ENCODE measurements at places on chromosomes 6 and 20. TPM values are rescaled to one million over a fixed set of nuclear protein-coding genes. Genes with fewer than 3 reads are reported as not detected.

Gene TPD52L2
- 66.2 TPM for total RNA-seq

Gene THBS2
- 35.4 TPM for total RNA-seq

Gene KIF25
- 5.3 TPM for total RNA-seq

Gene COL9A1
- not detected for total RNA-seq

Gene ZNF334
- total RNA-seq: 7.0 TPM

DNA sequence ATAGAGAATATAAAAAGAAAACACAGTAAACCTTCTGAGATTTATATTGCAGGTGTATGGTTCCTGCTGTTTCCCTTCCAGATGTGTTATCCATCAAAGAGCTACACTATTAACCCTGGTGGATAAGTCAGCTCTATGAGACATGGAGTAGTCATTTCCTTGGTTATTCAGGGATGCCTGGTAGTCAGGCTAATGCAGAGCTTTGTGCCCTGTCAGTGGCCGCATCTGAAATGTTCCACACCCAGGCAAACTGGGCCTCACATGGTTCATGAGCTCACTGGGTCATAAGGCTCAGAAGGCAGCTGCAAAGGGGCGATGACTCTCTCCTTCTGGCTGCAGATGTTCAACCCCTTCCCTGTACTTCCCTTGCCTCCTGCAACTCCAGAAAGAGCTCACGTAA, 473.6 kb downstream of the EPHA7 start:
- no peak overlapping the region for H3K27ac ChIP-seq
- no peaks in the 10 kb centered on the region for H3K4me1 ChIP-seq
- DNase-seq: no peak

DNA sequence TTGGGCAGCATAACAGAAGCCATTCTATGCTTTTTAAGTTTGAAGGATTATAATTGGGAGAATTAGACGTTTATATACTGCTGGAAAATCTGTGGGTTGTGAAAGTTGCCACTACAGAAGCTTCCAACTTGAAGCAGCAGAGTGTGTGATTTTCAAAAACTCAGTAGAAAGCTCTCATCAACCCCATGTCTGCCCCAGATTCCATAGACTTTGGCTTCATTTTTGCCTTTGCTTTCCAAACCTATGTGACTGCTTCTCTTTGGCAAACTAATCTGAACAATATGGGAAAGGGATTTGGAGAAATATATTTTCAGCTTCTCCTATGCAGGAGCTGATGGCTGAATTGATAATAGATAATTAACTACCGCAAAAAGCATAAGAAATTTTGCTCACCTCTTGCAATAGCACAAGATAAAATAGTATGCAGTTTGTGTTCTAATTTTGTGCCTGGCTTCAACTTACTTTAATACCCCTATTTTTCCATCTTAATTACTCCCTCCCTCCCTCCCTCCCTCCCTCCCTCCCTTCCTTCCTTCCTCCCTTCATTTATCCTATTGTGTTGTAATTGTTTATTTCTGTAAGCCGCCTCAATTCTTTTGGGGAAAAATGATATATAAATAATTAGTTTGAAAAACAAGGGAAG, 214.1 kb upstream of the HS3ST5 start:
- no peaks in the 10 kb centered on the region for H3K36me3 ChIP-seq
- H3K27me3 ChIP-seq: no peaks in the 10 kb centered on the region
- no peak overlapping the region for H3K4me3 ChIP-seq

DNA sequence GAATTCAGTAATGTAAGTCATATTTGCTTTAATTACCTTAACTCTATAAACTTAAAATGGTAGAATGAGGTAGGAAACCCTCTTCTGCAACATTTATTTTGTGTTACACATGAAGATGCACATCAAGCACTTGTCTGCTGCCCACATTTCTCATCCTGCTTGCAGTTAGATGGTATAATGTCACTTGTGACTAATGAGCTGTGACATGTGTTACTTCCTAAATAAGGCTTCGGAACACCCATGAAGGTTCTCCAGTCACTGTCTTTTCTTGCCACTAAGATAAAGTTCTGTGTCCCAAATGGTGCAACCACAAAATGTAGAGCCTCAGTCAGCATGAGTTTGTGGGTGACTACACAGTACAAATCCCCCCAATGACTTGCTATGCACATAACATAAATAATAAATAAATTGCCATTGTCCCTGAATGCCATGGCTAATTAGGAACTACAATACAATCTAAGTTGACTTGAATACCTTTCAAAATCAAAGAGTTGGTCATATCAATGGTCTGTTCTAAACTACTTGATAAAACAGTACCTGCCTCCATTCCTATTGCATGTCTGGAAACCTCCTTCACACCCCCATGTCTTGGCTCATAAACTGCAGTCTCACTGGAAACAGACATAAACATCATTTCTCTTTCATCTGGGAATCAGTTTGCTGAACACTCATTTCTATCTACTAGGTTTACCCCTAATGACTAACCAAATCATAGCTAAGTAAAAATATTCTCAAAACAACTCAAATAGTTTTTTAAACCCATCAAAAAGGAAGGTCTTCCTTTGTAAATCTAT, 157.2 kb downstream of the PTPRK start:
- no peaks in the 10 kb centered on the region for H3K27me3 ChIP-seq
- H3K36me3 ChIP-seq: no peaks in the 10 kb centered on the region
- H3K4me3 ChIP-seq: no peak overlapping the region
- H3K4me1 ChIP-seq: peaks cover 3% of the 10 kb centered on the region
- no peak for DNase-seq
- no peak overlapping the region for H3K27ac ChIP-seq

DNA sequence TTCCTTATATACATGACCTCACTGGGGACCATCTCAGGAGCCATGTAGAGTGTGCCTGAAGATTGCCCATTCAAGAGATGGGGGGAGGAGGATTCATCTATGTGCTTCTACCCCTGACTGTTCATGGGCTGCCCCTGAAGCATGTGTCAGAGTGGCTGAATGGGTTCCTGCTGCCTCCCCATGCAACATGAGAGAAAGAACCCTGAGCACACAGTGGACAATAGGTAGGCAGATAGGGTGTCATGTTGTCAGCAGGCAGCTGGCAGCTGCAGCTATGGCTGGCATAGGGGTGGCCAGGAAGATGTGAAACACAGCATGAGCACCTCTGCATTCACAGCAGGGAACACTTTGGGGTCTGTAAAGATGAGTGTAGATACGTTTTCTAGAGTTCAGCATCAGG, 208.4 kb upstream of the CNR1 start:
- H3K36me3 ChIP-seq: no peaks in the 10 kb centered on the region
- DNase-seq: no peak
- H3K27me3 ChIP-seq: no peaks in the 10 kb centered on the region

- no peak overlapping the region for H3K27ac ChIP-seq
- no peak for DNase-seq
- peaks cover 50% of the 10 kb centered on the region for H3K4me1 ChIP-seq
- no peaks in the 10 kb centered on the region for H3K36me3 ChIP-seq
- H3K4me3 ChIP-seq: no peak overlapping the region
Observed at GRCh38 chr6:7112741-7113313, 5.1 kb downstream of the RREB1 start.

- H3K4me1 ChIP-seq: no peaks in the 10 kb centered on the region
- no peak for DNase-seq
- H3K4me3 ChIP-seq: no peak overlapping the region
- H3K36me3 ChIP-seq: no peaks in the 10 kb centered on the region
- H3K27ac ChIP-seq: no peak overlapping the region
- peaks cover 3% of the 10 kb centered on the region for H3K27me3 ChIP-seq
Observed at GRCh38 chr20:63320041-63320511, 27.1 kb downstream of the COL20A1 start.

- H3K36me3 ChIP-seq: no peaks in the 10 kb centered on the region
- H3K27me3 ChIP-seq: no peaks in the 10 kb centered on the region
- no peak overlapping the region for H3K4me3 ChIP-seq
- peak; percentile 19 for DNase-seq
Observed at GRCh38 chr6:148296771-148297170, 45.9 kb upstream of the SASH1 start.

- H3K4me3 ChIP-seq: no peak overlapping the region
- no peaks in the 10 kb centered on the region for H3K36me3 ChIP-seq
- H3K27me3 ChIP-seq: no peaks in the 10 kb centered on the region
- no peak for DNase-seq
Observed at GRCh38 chr20:23820493-23820892, 6.0 kb downstream of the CST2 start.

DNA sequence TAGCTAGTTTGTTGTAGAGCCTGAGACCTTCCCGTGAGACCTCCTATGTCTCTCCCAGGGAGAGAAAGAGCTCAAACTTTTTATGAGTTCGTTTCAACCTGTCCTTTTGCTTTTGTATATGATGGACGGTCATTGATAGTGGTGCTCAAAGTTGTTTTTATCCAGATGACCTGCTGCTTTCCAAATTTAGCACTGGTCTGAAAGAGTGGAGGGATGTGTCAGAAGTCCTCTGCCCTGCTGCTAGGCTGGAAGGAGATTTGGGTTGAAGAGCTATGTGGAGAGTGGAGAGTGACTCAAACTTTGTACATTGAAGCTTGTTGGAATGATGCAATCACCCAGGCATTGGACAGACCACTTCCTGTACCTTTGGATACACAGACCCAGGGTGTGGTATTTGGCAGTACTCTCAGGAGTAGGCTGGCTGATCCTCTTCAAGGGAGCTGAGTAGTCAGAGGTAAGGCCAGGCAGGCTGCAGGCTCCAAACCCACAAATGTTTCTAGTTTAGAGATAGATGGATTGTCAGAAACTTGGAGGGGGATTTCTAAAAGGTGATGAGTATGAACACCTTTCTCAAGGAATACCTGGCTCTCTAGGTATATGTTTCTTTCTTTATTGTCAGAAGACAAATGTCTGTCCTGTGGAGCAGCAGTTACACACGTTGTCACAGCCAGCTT, 49.4 kb upstream of the RREB1 start:
- no peaks in the 10 kb centered on the region for H3K27me3 ChIP-seq
- peak; percentile 28 for DNase-seq
- no peak overlapping the region for H3K4me3 ChIP-seq
- H3K4me1 ChIP-seq: no peaks in the 10 kb centered on the region
- peak overlapping the region; percentile 48 for H3K27ac ChIP-seq
- no peaks in the 10 kb centered on the region for H3K36me3 ChIP-seq

DNA sequence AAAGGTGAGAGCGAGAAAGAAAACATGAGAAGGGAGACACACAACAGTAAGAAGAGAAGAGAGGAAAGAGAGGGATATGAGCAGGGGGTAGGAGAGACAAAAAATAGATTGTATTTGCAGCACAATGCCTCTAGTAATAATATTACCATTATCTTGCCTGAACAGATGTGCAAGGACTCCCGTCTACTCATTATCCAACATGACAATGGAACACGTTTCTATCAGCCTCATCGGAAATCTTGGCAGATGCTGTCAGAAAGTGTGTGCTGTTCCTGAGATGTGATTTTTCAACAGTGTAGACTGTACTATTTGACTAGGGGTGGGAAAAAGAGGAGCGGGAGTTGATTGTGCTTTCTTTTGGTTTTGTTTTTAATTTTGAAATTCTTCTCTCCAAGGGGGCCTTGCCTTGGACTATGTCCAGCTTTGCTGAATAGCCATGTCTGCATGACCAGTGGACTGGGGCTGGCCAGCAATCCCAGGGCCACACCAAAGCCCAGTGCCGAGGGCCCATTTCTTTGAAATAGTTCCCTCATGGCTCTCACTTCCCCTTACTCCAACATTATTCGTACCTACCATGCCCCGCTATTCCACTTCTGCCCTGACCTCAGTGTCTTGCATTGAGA, 11.3 kb upstream of the TRAM2 start:
- H3K4me3 ChIP-seq: no peak overlapping the region
- no peak overlapping the region for H3K27ac ChIP-seq
- no peaks in the 10 kb centered on the region for H3K27me3 ChIP-seq
- DNase-seq: no peak
- H3K36me3 ChIP-seq: no peaks in the 10 kb centered on the region

DNA sequence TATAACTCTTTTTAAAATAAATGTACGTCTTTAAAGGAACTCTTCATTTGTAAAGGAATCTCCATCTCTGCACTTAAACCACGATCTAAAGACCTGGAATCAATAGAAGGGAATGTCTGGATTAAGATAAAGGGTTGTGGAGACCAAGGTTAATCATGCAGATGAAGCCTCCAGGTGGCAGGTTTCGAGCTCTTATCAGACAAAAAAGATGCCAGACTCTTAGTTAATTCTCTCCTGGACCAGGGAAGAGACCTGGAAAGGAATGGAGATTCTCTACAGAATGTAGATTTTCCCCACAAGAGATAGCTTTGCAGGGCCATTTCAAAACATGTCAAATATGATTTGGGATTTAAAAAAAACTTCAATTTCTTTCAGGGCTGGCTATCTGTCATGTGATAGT, 71.5 kb upstream of the SSTR4 start:
- no peak overlapping the region for H3K27ac ChIP-seq
- no peaks in the 10 kb centered on the region for H3K4me1 ChIP-seq
- H3K27me3 ChIP-seq: no peaks in the 10 kb centered on the region
- no peak for DNase-seq
- no peaks in the 10 kb centered on the region for H3K36me3 ChIP-seq

DNA sequence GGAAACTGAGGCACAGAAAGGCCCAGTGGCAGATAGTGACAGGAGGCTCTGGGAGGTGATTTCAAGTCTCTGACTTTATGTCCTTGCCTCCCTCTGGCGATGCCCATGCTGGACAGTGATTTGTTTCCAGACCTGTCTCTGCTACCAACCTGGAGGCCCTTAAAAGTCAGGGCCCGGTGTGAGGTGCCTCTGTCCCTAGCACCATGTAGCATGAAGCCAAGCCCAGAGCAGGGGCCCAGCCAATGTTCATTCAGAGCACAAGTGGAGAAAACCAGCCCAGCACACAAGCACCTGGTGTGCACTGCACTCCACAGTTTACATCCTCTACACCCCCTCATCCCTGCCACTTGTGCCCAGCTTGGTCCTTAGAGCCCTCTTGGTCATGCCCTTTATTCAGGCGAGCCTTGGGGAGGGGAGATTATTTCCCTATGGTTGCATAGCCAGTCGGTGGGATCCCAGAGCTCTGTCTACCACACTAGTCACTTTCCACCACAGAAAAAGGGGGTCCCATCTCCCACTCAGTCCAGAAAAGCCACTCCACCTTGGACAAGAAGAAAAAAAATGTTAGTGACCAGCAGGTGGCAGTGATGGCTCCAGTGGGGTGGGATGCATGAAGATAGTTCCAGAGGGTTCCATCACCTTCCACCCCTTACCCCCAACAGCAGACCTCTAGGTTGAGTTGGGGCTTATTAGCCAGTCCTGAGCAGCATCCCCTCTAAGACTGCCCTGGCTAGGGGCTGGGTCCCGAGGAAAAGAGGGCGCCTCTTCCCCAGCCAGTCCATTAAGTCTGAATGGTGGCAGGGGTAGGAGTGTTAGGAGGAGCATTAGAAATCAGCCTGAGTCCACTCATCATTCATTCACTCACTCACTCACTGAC, 30.9 kb downstream of the KIAA1755 start:
- H3K4me3 ChIP-seq: no peak overlapping the region
- H3K4me1 ChIP-seq: no peaks in the 10 kb centered on the region
- peak; percentile 42 for DNase-seq
- H3K36me3 ChIP-seq: no peaks in the 10 kb centered on the region
- no peak overlapping the region for H3K27ac ChIP-seq

GRCh38 chr6:52995913-52996645, 995 bp upstream of the GSTA4 start:
- H3K4me3 ChIP-seq: no peak overlapping the region
- H3K36me3 ChIP-seq: no peaks in the 10 kb centered on the region
- no peaks in the 10 kb centered on the region for H3K4me1 ChIP-seq
- H3K27me3 ChIP-seq: no peaks in the 10 kb centered on the region

- DNase-seq: peak; percentile 81
- H3K27ac ChIP-seq: no peak overlapping the region
- no peaks in the 10 kb centered on the region for H3K4me1 ChIP-seq
- H3K36me3 ChIP-seq: no peaks in the 10 kb centered on the region
- no peaks in the 10 kb centered on the region for H3K27me3 ChIP-seq
- H3K4me3 ChIP-seq: no peak overlapping the region
Observed at GRCh38 chr6:43838276-43839036, 68.4 kb downstream of the VEGFA start.

Data from lung (tissue), 17 donors.